ENCODE measurements at places on chromosomes 11 and 22.

- DNase-seq: no peak
These were observed 154.3 kb downstream of the NXPE2 start for GRCh38 chr11:114832532-114833125.

GRCh38 chr11:20600020-20600346 is 575 bp downstream of the SLC6A5 start:
- DNase-seq: no peak

DNA sequence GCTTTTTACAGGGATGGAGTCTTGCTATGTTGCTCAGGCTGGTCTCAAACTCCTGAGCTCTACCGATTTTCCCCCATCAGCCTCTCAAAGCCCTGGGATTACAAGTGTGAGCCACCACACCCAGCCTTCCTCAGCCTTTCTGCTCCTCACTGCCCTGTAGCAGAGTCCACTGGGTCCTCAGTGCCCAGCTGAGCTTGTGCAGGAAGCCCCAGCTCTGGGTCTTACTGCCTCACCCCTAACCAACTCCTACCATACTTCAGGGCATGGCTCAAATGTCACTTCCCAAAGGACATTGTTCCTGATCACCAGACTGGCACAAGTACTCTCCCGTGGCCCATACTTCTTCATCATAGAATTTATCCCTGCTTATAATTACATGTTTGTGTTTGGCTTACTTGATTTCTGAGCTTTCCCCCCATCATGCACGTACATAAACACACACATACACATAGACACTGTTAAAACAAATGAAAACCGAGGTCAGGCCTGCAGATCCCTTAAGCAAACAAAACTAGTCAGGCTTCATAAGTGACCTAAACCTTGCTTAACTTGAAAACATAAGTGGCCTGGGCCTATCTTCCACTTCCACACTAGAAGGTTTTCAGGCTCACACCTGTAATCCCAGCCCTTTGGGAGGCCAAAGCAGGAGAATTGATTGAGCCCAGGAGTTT is 14.0 kb upstream of the SLC43A3 start:
- DNase-seq: no peak

- DNase-seq: no peak
These were observed 75.4 kb upstream of the VPREB1 start for GRCh38 chr22:22168941-22169867.

- no peak for DNase-seq
These were observed 908.3 kb downstream of the FAM181B start for GRCh38 chr11:81825346-81825745.

DNA sequence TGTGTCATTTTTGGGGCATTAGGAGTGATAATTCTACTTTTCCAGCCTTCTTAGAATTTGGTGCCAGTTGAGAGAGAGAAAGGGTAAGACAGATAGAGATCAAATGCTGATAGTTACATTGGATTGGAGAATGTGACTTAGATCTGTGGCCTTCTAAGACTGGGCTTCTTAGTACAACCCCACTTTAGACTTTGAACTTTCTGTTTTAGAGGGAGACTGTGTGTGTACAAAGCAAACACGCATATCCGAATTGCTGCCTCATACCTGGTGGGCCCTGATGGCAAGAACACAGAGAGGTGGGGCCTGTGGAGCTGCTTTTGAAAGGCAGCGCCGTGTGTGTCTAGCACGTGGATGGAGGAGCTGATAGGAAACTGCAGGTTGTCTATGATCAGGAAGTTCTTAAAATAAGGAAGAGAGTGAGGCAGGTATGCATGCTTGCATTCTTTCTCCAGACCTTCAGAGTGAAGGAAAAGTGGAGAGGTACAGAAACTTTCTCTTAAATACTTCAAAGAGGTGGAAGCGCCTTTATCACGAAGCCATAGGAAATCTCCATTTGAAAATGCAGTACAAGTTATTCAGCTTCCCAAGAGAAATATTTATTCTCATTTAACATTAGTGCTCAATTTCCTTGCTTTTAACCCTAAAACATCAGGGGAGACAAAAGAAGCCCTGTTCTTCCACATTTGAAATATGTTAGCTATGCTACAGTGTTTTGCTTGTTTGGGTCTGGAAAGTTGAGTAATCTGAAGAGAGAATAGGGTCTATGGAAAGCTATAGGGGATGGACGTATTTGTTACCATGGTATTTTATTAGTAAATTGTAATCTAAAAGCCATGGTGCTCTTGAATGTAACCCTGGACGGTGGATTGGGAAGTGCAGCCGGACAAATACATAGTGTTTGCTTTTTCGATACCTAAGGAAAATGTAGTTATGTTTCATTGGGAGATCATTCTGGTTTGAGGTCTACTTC is 13.7 kb downstream of the PDHX start:
- DNase-seq: no peak

DNA sequence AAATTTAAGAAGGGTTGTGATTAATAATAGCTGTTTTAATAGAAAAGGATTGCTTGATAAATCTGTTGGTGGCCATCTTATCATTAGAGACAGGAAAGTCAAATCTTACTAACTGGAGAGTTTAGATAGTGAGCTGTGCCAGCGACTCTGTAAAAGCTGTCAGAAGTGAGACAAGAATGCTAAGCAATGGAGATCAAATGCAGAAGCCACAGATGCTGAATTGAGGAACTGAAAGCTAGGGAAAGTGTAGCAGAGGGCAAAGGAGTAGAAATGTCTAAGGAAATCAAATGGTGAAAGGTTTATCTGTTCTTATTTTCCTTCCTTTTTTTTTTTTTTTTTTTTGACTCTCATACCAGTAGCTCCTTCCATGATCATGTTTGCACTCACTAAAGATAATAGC is 13.7 kb downstream of the MS4A13 start:
- no peak for DNase-seq

DNA sequence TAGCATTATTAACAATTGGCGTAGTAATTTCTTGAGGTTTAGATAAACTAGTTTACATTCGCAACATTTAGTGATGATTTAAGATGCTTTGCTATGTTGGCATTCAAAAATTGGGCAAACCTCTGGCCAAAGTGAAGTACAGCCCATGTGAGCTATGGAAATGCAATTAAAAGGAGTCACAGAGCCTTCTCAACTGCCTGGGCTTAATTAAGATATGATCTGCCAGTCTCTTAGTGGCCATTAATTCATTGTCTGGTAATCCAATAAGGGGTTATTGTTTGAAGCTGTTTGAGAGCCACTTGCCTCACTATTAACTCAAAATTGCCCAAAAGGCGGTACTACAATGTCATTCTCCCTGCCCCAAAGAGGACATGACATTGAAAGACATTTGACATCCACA is 608.9 kb downstream of the NTM start:
- DNase-seq: no peak

- no peak for DNase-seq
These were observed 1.3 kb upstream of the FLRT1 start for GRCh38 chr11:64034411-64034811.

DNA sequence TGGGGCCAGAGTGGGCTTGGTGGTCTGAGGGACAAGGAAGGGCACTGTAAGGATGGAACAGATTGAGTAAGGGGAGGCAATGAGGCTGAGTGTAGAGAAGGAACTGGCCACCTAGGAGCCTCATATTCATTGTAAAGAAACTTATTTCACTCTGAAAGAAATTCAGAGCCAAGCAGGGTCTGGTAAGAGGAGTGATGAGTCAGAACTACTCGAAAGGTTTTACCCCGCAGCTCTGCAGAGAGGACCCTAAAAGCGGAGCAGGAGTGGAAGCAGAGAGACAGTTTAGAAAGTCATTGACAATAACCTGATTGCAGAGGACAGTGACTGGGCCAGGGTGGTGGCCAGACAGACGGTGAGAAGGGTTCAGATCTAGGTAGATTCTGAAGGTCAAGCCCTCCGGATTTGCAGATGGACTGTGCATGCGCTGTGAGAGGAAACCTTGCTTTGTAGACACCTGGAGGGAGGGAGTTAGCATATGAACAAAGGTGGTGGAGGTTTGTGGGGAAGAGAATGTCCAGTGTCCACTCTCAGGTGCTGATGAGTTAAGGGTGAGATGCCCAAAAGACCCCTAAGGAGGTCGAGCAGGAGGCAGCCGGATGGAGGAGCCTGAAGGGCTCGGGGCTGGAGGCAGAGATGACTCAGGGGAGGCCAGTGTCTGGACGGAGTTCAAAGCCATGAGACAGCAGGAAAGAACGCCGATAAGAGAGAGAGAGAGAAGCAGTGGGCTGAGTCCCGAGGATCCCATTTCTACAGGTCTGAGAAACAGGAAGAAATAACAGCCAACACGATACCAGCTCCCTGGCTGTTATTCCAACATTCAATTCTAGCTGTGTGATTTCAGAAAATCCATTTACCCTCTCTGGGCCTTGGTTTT is 546.0 kb downstream of the BRD1 start:
- DNase-seq: no peak

DNA sequence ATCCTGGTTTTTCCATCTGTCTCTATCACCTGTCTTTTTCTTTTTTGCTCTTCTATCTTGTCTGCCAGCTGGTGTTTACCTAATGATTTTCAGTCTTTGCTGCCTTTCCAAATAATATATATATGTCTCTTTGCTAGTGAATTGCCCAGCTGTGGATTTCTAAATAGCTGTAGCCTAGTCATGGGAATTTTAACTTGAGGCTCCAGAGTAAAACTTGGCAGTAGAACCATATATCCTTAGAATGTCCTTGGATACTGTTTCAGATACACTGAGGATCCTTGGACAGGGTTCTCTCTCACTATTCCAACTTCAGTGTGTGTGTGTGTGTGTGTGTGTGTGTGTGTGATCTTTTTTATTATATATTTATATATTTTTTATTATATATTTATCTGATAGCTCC is 2285.3 kb downstream of the LRRC4C start:
- DNase-seq: no peak

DNA sequence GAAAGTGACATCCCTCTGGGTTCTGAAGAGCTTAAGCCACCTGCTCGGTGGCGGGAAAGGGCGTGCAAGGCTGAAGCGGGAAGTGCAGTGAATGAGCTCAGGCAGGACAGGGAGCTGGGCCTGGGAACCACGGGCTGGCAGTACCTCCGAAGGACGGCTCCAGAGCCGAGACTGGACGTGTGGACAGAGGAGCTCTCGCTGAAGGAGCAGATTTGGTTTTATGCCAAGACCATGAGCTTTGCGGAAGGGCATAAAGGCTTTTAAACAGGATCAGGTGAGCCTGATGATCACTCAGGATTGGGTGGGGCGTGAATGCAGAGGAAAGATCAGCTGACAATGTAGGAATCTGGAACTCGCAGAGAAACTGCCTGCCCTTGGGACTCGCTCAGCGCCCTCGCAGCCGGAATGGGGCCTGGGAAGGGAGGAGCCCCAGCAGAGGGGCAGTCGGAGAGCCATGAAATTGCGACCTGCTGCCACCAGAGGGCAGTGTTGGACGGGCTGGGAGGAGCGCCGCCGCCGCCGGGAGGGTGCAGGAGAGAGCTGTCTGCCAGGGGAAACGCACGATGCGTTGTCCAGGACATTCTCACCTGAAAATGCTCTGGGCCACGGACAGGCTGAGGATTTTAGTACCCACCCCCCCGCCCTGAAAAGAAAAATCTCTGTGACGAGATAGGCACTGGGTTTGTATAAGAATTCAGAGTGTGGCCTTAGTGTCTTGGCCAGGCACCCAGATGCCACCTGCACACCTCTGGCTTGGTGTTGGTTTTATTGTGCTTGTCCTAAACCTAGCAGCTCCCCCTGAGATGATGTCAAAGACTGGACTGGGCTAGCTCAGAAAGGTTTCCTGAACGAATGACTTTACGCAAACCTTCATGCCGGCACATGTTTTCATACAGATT is 324.4 kb downstream of the NTM start:
- DNase-seq: peak; percentile 11

- DNase-seq: no peak
These were observed 17.2 kb upstream of the LINC01488 start for GRCh38 chr11:69463995-69464960.

GRCh38 chr11:33132510-33132909 is 28.8 kb downstream of the CSTF3 start:
- DNase-seq: no peak

DNA sequence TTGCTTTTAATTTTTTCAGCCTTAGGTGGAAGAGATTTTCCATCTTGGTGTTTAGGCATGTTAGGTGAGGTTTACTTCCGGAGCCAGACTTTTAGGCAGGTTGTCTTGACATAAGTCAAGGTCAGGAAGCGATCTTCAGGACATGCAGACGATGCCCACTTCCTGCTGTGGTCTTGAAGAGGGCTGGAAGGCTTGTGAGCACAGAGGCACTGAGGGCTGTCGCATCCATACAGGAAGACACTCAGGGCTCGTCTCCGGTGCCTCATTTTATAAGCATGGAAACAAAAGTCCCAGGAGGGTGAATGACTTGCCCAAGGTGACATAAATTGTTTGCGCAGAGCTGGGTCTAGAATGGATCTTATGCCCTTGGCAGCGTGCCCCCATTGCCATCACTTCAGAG is 30.8 kb downstream of the MARK2 start:
- peak; percentile 30 for DNase-seq

DNA sequence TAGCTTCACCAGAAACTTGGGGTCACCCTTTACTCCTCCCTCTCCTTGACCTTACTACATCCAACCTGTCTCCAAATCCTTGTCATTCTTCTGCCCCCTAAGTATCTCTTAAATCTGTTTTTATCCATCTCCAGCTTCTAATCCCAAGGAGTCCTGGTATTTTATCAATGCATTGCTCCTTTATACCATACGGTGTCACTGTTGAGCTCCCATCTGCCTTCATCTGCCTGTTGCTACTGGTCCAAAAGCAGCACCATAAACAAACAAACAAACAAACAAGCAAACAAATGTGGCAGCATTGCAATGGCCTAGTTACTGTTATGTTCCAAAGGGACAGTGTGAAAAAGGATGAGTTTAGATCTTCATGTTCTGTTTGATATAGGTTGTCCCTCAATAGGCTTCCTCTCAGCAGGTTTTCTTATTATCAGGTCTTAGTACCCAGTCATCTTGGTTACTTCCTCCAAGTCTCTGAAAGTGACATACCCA is 34.2 kb downstream of the DNHD1 start:
- no peak for DNase-seq

DNA sequence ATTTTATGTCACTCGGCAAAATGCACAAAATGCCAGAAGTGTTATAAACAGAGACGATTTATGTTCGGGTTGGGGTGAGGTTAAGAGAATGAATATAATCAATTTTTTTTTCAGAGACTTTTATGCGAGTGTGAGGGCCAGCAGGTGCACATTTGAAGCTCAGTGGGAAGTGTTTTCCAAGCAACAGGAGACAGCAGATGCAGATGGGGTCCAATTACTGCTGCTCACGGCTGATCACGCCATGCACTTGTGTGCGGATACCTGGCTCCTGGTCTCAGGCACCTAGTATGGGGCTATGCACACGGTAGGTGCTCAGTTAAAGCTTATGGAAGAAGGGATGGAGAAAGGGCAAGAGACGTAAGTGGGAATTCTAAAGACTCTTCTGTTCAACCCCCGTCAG is 249.1 kb downstream of the MIAT start:
- no peak for DNase-seq

GRCh38 chr22:49100773-49101172 is 726.9 kb downstream of the BRD1 start:
- no peak for DNase-seq

DNA sequence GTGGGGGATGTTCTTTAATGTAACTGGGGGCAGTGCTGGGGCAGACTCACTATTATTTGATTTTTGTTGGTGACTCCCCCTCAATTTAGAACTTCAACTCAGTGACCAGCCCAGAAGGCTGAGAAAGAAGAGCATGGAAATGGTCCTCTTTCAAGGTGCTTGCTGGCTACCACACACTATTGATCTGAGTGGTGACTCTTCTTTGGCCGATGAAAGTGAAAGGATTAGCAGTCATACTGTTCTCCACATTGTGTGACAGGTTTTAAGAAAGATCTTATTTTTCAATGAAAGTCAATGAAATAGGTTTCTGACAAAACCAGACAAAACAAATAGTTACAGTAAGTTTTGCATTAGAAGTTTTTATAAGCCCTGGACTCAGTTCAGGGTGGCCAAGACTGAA is 29.9 kb downstream of the NLRP14 start:
- no peak for DNase-seq

- DNase-seq: no peak
These were observed 25.9 kb downstream of the PPM1F start for GRCh38 chr22:21926728-21927127.

Measured in activated T-helper 1 cell treated with Interleukin-2 at 50 U/mL for 16 hours (primary cell).